ENCODE measurements at places on chromosomes 5 and 9.

DNA sequence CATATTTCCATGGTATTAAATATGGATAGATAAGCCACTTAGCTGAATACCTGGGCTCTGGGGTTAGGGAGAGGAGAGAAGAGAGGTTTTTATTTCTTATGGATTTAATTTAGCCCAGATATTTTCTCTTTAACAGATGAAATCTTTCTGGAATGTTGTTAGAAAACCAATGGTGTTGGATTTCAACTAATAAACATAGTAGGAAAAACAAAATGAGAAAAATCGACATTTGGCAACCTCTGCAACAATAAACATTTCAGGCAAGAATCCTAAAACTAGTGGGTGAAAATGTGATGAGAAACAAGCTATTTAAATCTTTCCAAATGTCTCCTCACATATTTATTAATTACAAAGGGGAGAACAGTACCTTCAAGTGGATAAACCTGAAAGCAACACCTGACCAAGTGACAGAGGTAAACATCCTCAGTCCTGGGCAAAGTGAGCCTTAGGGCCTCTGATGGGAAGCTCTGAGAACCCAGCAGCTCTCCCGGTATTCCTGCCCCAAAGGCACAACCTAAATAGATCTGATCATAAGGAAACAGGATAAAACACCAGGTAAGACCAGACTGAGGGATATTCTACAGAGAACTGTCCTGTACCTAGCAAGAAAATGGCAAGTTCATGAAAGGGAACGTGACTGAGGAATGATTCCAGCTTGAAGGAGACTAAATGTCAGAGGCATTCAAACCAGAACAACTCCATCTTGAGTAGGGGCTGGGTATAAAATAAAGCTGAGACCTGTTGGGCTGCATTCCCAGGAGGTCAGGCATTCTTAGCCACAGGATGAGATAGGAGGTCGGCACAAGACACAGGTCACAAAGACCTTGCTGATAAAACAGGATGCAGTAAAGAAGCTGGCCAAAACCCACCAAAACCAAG lies 163.7 kb downstream of the ESM1 start:
- no peak for DNase-seq

GRCh38 chr5:5330728-5331452 lies 91.6 kb upstream of the ICE1 start:
- DNase-seq, result no peak

DNA sequence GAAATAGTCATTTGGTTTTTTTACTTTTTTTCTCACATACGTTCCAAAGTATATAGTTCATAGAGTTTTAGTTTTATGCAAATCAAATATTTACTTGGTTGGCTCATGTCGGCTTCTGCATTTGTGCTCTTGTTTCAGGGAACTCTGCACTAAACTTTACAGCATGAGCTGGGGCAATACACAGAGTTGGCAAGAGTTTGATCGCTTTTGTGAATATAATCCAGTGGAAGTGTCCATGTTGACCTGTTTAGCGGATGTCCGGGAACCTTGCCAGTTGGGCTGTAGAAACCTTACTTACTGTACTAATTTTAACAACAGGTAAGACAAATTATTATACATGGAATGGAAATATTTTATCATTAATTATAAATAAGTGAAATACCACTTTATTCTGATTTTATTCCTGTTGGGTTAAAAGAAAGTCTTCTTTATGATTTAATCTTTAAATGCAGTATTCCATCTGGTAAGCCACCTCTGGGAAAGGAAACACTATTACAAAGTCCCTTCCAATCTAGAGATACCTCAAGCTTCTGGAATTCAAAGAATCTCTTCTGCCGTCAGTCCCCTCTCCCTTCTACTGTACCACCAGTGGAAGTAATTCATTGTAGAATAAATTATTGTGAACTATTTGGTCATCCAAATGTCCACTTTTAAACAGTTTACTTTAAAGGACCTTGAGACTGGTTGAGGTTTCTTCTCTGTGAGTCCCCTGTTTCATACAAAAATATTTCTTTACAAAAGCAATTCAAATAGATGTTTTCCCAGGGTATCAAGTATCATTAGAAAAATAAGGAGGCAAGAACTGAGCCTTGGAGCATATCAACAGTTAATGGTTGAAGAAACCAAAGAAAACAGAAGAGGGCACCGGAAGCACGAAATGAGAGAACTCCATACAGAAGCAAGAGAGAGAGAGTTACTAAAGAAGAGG lies 45.2 kb upstream of the GLIPR2 start:
- DNase-seq, result no peak

DNA sequence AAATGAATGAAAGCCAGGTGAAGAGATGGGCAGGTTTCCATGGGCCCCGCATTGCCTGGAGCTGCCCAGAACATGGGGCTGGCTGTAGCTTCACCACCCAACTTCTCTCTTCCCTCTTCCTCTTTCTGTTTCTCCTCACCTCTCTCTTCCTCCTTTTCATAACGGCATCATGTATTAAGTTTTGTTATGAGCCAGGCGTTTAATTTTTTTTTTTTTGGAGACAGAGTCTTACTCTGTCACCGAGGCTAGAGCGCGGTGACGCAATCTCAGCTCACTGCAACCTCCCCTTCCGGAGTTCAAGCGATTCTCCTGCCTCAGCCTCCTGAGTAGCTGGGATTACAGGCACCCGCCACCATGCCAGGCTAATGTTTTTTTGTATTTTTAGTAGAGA lies 13.0 kb upstream of the SPINK4 start:
- no peak for DNase-seq

GRCh38 chr9:127915801-127916719 lies 781 bp downstream of the ST6GALNAC4 start:
- DNase-seq, result no peak

- DNase-seq, result no peak
Measured at GRCh38 chr9:86099701-86100364, 475 bp upstream of the GOLM1 start.

DNA sequence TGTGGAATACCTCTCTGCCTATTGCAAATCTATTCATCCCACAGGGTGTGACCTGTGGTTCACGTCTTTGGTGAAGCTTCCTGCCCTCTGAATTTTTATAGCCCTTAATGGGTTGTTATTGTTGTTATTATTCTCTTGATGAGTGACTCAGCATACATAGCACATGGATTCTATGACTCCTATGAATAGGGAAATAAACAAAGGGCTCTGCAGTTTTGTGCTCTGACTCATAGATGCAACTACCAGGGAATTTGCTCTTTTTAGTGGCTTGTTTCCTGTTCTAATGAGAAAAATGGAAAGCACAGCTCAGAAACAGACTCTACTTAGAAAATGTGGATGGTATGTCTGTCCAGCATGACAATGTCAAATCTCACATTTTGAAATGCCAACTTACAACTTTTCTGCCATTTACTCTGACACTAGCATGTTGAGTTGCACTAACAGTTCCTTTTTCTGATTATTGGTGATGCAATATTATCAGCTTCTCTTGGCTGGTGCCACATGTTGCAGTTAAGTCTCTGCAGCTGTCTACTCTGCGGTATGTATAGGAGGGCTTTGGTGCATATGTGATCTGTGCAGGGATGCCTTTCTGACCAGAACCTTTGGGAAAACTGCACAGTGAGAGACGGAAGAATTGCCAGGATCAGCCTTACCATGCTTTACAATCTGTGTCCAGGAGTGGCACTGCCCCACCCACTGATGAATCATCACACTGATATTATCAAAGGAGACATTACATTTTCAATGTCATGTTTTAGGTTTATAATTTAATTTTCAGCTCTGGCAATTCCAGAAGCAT lies 996.4 kb upstream of the WWC1 start:
- no peak for DNase-seq
